Stimulated activated CD4-positive, alpha-beta T cell treated with anti-CD3 and anti-CD28 coated beads, TNF-alpha, amount 100 ng/mL, for 1 hour (primary cell): ENCODE measurements at places on chromosomes 7 and 10.

DNA sequence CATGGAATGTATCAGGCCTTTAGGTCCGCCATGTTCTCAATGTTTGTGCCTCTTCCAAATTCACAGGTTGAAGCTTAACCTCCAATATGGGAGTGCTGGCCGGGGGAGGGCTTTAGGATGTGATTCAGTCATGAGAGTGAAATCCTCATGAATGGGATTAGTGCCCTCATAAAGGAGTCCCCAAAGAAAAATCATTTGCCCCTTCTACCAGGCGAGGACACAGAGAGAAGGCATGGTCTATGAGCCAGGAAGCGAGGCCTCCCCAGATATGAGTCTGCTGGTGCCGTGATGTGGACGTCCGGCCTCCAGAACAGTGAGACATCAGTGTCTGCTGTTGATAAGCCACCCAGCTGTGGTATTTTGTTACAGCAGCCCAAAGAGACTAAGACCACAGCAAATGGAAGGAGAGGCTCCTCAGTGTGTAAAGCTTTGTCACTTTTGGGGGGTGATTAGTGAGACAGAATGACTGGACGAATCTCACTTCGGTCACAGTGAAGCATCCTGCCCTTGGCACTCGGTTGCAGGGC, 231.3 kb upstream of the KLF6 start:
- no peak for DNase-seq

GRCh38 chr7:101207459-101207858, 6.6 kb upstream of the MOGAT3 start:
- no peak for DNase-seq

GRCh38 chr7:69651101-69651590, 52.9 kb downstream of the AUTS2 start:
- no peak for DNase-seq

- DNase-seq, result no peak
These were observed 75.0 kb upstream of the HECTD2 start for GRCh38 chr10:91335147-91335546.
